ENCODE measurements at places on chromosomes 11 and 22.

DNA sequence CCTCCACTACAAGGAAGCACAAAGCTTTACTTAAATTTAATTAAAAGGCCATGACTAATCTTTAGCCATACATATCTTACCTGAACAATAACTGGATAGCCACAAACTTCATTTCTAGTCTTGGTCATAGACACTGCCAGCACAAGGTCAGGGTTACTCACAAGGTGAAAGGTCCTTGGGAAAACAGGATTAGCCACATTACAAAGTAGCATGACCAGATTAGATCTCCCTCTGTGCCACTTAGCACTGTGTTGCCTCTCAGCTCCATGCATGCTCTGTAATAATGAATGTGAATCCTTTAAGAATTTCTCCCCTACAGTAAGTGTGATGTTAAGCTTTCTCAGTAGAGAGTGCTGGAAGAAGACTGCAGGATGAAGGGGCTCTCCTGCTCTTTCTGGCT lies 325.1 kb upstream of the MPPED2 start:
- DNase-seq = no peak

DNA sequence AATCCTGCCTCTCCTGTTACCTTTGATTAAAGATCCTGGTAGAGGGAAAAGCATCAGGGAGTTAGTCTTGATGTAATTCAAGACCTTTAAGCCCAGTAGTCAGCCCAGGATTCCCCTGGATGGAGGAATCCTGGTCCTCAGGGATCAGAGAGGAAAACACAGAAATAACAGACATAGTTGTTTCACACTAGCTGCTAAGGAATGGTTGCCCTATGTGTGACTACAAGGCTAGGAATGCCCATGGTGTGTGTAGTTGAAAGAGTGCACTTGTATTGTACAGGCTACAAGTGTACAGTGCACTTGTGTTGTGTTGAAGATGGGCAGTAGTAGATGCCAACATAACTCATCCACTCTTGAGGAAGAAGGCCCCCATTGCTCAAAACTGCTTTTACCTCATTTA lies 226.8 kb downstream of the AASDHPPT start:
- DNase-seq = no peak

DNA sequence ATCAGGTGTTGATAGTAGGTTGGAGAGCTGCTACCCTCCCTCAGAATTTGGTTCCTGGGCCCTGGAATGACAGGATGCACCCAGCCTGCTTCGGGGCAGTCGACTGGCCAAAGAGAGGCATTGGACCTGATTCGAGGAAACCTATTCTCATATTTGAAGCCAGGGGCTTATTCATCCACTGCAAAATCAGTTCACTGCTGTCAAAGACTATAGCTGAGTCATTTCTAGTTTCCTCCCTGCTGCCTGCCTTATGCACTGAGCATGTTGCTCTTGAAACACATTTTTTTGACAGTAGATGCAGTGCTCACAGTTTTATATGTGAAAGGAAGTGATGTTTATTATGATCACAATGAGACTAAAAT lies 565.4 kb downstream of the ETS1 start:
- no peak for DNase-seq

- no peak for DNase-seq
These were observed 37.3 kb downstream of the PAMR1 start for GRCh38 chr11:35488117-35488516.

DNA sequence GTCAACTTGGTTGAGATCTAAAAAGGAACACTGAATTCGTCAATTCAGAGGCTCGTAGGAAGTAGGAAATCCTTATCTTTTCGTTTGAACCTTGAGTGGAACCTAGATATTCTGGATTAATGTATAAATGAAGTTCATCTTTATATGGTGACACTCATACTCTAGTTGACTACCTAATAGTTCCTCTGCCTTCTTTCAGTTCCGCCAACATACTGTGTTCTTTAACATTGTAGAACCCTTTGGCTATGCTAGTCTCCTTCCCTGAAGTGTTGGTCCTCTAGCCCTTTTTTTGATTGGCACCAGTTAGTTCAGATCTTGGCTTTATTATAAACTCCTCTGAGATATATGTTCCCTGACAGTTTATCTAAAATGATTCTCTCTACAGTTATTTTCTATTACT lies 1.5 kb downstream of the ATM start:
- DNase-seq = no peak

DNA sequence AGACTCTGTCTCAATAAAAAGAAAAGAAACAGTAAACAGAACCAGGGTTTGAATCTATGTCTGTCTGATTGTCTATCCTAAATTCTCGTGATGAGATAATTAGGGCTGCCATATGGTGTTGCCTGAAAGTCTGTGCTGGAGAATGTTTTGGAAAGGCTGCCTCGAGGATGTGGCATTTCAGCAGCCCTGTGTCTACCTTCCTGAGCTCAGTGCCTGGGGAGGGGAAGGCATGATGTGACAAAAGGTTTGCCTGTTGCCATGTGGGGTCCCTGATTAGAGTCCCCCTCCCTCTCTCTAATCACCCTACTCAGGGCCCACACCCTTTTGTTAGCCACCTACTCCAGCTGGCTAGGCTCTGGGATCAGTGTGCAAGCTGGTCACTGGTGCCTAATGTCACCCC lies 15.2 kb downstream of the CD82 start:
- DNase-seq = no peak

DNA sequence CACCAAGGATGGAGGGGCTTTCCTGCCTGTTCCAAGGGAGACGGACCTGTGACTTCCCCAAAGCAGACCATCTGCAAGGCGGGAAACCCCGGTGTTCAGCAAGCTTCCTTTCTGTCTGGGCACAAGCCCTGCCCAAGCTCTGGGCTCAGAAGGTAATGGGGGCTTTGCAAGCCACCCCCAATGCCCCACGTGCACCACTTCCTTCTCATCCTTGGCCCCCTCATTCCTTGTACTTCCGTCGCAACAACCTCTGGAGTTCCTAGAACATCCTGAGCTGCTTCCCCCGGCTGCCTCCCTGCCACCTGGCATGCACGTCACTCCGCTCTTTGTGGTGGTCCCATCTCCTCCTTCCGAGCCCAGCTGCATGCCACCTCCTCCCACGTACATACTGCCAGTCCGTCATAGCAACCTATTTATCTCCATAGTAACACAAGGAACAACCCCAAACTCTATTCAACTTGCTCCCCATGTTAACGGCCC lies 3.9 kb downstream of the MYEOV start:
- no peak for DNase-seq

- DNase-seq = no peak
These were observed 16.8 kb downstream of the TPST2 start for GRCh38 chr22:26573026-26573662.

DNA sequence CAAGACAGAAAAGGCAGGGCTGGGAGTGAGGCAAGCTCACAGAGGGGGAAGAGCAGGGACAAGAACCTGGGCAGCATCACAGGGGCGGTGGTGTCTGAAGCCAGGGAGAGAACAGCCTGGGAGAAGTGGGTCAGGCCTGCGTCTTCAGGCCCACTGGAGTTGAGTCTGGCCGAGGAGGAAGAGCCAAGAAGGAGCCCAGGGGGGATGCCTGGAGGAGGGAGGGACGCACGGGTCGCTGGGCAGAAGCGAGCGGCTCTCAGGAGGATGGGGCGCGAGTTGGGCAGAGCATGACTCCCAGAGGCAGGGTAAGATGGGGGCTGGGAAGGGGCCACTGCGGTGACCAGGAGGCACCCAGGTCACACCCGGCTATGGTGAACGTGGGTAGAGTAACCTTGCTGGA lies 18.5 kb downstream of the LRFN4 start:
- DNase-seq = no peak

- DNase-seq = no peak
These were observed 37.4 kb upstream of the ST14 start for GRCh38 chr11:130122141-130122575.

- no peak for DNase-seq
These were observed 63.3 kb upstream of the SUSD2 start for GRCh38 chr22:24117942-24118341.

DNA sequence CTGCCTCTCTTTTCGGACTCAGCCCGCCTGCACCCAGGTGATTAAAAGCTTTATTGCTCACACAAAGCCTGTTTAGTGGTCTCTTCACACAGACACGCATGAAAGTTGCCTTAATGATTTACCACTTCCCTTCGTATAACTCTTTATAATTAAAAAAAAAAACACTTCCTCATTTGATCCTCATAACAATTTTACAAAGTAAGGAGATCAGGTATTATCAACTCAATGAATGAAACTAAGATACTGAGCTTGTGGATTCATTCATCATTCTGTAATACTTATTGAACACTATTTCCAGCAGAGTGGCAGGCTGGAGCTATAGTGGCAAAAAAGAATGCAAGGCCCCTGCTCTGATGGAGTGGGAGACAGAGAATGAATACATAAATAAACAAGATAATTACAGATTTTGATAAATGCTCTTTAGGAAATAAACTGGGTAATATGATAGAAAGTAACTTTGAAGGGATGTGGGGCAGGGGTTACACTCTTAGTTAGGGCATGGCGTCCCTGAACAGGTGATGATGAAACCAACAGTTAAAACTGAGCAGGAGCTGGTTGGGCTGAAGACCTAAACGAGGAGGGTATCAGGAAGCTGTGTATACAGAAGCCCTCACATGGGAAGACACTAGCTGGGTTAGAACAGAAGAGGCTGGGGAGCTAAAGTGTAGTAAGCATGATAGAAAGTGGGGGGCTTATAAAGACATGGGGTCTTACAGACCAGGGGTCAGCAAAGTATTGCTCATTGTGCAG lies 5.4 kb upstream of the CRTAM start:
- DNase-seq = no peak

GRCh38 chr22:30826670-30827355 lies 132.1 kb downstream of the OSBP2 start:
- DNase-seq = no peak

DNA sequence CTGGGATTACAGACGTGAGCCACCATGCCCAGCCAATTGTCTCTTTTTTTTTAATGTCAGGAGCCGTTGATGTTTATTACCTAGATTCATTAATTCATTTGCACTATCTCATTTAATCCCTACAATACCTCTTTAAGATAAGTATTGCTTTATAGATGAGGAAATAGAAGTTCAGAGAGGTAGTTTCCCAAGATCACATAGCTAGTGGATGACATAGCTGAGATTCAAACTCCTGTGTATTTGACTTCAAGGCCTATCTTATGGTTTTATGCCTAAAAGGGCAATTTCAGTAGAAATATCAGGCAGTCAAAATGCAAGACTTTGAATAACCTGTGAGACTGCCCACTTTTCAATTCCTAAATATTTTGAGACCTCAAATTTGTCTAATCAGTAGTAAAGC lies 66.5 kb downstream of the PPME1 start:
- DNase-seq = no peak

GRCh38 chr22:49514641-49515040 lies 313.0 kb downstream of the BRD1 start:
- no peak for DNase-seq

GRCh38 chr22:40498420-40499208 lies 128.2 kb downstream of the SGSM3 start:
- no peak for DNase-seq

DNA sequence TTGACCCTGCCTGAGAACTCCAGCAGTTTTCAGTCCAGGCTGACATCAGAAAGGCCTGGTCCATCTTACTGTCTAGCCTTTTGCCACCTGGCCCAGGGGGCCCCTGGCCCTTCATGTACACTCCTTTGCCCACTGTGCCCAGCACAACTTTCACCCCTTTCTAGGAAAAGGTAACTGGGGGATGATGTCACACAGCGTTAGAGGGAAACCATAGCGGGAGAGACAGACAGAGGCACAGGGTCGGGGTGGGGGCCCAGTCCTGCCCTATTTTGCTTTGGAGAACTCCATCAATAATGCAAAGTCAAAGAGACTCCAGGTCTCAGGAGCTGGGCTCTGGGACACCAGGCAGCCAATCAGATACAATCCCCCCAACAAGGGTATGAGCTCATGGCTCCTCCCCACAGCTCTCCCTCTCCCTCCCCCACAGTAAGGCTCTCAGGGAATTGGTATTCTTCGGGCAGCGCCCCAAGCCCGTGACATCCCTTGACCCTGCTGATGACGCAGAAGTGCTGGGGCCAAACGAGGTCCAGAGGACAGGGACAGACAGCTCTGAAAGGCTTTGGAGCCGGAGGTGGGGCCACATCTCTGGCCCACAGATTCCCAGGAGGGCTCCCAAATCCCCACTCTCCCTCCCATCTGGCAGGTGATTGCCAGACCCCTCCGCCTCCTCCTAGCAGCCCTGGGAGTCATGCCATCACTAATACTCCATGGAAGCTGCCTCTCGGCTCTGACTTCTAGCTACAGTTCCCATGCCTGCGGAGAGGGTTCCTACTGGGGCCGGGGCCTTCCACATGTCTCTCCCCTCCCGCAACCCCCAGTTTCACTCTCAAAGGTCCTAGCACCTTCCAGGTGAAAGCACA lies 5.9 kb downstream of the USP2 start:
- DNase-seq = no peak

DNA sequence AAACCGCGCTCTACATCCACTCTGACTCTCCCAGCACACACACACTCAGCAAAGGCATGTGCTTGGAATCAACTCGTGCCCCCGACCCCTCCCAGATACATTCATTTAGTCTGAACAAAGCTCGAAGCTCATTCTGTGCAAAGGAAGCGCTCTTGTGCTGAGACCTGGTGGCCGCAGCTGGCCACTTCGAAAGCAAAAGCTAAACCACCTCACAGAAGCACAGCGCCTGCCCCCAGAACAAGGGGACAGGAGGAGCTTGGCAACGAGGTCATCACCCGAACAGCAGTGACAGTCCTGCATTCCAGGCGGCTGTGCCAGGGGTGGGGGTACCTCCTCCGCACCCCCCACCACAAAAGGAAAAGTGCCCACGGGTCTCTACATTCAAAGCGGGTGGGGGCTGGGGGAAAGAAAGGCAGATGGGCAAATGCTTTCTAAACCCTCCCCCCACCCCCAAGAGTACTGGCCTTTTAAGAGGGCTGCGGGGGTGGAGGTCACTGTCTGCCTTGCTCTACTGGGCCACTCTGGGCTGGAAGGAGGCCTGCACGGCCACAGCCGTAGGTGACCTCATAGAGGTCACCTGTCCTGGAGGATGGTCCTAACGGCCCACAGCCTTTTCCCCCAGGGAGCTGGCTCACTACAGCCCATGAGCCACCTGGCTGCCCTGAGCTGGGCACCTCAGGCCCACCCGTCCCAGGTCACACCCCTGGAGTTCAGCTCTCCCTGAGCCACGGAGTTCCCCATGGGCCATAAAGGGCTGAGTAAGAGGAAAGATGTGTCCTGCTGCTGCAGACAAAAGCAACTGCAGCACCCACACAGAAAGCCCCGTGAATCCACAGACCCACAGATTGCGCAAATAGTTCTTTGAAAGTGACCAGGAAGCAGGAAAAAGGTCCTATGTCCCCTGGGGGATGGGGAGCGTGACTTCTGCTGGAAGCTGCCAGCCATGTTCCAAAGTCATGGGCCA lies 21.3 kb downstream of the CBX7 start:
- DNase-seq = no peak

DNA sequence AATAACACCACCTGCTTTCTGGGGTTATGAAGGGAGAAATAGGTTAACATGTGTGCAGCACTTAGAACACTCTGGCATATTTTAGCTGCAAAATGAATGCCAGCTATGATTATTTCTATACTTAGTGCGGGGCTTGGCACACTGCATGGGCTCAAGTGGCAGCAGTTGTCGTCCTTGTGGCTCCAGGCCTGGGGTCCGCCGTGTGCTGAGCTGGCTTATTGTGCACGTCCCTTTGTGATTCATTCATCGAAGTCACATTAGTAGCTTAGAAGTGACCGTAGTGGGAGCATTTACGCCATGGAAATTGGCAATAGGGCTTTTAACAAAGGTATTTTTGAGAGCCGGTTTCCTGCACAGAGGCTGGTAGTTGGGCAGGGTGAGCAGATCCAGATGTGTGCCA lies 4.2 kb downstream of the RASD2 start:
- no peak for DNase-seq

- DNase-seq = no peak
These were observed 18.4 kb upstream of the RAPSN start for GRCh38 chr11:47467357-47467756.

- no peak for DNase-seq
These were observed 37.7 kb downstream of the DDI1 start for GRCh38 chr11:104073950-104074705.

GRCh38 chr11:94775567-94776327 lies 7.6 kb downstream of the AMOTL1 start:
- DNase-seq = no peak
